MM.1S (cell line): ENCODE measurements at places on chromosomes 4 and X.
A peak's percentile ranks its signal among the peaks of the same experiment; 100 is the strongest.

DNA sequence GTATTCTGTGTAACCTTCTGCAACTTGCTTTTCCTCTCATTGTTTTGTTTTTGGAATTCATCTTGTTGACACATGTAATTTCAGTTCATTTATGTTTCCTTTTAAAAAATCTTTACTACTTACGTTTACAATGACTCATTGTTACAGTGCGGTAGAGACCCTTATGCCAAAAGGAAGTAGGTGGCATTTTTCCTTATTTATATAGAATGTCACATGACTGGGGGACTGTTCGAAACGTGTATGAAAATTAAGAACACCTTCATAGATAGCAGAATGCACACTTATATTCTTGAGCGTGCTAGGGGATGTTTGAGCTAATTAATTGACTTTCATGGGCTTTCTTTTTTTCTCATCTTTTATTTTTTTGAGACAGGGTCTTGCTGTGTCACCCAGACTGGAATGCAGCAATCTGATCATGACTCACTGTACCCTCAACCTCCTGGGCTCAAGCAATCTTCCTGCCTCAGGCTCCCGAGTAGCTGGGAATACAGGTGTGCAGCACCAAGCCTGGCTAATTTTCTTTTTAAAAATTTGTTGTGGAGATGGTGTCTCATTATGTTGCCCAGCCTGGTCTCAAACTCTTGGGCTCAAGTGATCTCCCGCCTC is 7.3 kb downstream of the REPS2 start:
- no peak for DNase-seq

- DNase-seq, result no peak
Observed at GRCh38 chrX:31209005-31209628, 137.3 kb upstream of the FTHL17 start.

DNA sequence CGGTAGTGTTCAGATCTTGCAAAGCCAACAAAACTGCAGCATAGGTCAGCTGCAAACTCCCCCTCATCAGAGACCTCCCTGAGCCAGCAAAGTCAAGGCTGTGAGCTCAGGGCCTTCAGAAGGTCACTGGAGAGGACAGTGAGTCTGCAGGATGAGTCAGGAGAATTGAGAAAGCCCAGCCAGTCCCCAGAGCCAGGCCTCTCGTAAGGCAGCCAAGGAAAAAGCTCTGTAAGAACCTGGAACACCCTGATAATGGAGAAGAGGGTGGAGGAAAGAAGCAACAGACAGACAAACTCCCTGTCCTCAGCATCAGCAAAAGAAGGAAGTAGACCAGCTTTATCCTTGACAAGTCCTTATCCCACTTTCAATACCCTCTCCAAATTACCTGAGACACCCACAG is 33.0 kb downstream of the GRIA3 start:
- no peak for DNase-seq

- DNase-seq, result no peak
Observed at GRCh38 chr4:104188301-104188700, 306.4 kb downstream of the CXXC4 start.

DNA sequence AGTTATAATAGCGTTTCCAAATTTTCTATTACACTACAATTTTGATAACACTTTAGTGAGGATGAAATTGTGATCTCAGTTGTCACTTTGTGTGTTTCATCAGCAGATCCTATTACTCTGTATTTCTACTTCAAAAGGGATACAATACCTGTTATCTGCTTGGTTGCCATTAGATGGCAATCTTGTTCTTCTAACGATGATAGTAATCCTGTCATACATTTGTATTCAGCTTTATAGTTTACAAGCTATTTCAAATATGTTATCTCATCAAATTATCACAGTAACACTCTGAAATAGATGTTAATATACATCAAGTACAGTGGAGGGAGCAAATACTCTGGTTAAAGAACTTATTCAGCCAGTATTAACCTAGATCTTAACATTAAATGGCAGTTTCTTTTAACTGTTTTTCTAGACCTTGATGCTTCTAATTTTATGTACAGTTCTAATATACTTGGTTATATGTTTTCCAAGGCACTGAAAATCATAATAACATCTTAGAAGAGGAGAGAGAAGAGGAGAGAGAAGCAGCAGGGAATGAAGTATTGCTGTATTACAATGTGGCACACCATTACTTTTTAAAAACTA is 292.0 kb downstream of the CCSER1 start:
- peak; percentile 43 for DNase-seq

DNA sequence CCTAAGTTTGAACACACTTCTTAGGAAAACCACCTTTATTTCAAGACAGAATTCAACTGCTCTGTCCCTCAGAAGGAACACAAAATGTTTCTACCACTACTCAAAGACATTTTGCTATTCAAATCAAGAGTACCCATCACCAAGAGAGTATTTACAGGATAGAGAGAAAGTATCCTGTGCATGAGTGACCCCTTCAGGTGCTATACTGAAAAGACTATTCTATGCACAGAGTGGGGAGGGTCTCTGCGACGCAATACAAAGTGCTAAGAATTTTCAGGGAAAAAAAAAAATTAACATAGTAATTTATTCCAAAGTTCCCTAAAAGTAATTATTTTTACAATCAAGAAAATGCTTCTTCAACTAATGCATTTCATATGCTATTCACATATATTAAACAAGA is 346.4 kb upstream of the FAM241A start:
- no peak for DNase-seq

DNA sequence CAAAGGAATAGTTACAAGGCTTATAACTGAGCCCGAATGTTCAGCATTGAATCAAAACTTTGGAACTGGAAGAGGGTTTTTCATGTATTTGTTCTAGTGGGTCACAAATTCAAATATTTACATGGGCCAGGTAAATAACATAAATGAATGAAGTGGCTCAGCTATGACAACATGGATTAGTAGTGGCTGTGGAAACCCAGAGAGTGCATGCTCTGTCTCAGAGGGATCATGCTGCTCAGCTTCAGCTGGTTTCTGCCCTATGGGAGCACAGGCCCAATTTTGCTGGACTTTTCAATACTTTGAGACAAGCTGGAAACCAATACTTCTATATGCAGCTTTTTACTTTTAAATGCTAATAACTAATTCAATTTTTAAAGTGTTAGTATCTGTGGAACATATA is 394.0 kb upstream of the TEX13C start:
- no peak for DNase-seq

DNA sequence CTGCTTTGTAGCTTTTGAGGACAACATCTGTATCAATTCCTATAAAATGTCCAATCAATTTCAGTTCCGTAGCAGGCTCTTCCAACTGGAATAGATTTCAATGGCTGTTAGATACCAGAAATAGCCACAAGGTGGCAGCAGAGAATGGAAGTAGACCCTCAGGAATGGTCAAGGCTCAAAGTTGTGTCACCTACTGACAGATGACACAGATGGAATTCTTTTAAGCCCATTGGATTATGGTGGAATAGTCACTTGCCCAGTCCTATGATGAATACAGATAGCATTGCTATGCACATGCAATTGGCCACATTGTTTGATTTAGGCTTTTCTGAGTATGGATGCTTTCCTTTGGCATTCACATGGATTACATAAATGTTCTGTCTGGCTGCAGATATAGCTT is 130.4 kb upstream of the RADX start:
- peak; percentile 59 for DNase-seq

DNA sequence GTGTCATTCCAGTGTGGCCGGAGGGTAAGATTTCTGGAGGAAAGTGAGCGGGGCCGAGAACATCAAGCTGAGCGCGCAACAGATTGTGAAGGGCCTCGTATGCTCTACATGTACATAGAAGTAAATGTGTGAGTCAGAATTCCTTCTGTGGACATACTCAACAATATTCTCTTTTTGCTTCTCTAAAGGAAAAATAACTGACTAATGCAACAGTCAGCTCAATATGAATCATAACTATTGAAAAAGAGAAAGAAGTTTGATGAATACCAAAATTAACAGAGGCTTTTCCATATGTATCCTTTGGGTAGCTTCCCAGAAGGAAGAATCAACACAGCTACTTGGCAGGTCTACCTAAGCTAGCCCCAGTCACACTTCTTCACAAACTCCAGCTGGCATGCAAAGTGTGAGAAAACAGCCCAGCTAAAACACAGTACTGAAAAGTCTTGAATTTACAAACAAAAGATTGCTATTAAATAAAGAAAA is 87.5 kb upstream of the ZFP42 start:
- no peak for DNase-seq

DNA sequence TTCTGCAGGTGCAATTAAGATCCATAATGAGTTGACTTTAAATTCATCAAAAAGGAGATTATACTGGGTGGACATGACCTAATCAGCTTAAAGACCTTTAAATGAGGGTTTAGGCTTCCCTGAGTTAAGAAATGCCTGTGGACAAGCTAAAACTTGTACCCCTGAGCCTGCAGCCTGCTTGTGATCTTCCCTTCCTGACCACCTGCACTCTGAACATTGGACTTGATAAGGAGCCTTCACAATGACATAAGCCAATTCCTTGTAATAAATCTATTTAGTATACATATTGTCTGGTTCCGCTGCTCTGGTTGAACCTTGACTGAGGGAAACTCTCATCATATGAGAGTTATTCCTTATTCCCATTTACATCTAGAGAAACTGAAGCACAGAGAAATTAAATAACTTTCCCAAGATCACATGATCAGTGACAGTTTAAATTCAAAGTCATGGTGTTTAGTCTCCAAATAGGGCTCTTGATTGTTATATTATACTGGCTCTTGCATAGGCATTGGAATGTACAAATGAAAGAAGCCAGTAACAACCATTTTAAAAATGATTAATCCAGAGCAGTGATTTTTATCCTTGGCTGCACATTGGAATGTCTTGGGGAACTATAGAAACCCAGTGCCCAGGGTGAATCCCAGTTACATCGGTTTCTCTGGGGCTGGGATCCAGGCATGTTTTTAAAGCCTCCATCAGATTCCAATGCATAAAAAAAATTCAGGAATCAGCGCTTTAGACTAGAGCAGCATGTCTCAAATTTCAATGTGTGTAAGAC is 136.1 kb downstream of the MSL3 start:
- no peak for DNase-seq

DNA sequence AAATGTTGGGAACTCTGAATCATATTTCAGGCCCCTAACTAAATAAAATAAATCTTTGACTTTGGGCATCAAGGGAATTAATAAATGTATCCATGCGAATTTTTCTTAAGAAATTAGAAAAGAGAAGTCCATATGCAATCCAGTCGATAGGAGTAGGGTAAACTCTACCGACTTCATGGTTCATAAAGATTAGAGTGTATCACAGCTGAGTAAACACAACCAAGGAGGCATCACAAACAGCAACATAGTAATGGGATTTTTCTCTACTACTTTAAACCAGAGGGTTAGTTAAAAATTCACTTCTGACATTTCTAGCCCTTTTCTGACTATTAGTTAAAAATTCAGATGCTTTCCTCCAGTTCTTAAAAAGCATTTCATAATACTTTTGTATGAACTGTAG is 19.9 kb downstream of the SEPTIN11 start:
- no peak for DNase-seq

- no peak for DNase-seq
Observed at GRCh38 chr4:173318240-173318639, 15.9 kb downstream of the HMGB2 start.

GRCh38 chr4:118279328-118279727 is 73.5 kb downstream of the PRSS12 start:
- no peak for DNase-seq

- no peak for DNase-seq
Observed at GRCh38 chr4:170272959-170273358, 183.2 kb upstream of the AADAT start.

DNA sequence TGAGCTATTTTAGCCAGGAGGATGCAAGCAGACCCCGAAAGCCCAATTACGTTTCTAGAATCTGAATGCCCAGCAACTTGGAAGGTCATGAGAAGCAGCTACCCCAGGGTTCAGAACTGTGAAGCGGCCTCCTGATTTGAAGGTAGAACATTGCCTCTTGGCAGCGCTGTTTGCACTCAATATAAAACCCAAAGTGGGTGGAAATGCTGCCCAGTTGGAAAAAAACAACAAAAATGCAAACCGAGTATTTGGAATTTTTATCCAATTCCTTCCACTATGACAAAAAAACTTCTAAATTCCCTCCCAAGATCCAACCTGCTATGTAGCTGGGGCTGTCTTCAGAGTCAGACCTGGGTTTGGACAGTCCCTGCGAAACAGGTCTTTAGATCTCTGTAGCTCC is 103.3 kb upstream of the RBPJ start:
- DNase-seq, result no peak

DNA sequence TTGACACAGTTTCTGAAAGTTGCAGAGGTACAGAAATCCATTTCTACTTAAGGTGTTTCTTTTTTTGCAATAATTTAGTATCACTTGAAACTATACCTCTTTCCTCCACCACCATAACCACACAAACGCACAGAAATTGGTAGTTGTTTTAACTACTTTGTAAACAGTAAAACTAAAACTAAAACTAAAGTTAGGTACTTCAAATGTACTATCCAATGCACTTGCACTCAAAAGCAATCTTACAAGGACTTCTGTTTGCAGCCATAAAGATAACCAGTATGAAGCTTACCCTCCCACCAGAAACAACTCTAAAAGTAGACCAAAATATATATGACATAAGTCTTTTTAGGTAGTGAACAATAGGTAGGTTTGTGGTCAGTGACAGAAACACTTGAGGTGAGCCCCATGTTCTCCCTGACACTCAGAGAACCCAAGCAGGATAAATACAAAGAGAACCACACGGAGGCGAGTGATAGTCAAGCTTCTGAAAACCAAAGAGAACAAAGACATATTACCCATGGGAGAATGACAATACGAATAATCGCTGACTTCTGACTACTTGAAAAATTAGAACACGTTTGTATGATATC is 72.2 kb upstream of the VBP1 start:
- peak; percentile 50 for DNase-seq

DNA sequence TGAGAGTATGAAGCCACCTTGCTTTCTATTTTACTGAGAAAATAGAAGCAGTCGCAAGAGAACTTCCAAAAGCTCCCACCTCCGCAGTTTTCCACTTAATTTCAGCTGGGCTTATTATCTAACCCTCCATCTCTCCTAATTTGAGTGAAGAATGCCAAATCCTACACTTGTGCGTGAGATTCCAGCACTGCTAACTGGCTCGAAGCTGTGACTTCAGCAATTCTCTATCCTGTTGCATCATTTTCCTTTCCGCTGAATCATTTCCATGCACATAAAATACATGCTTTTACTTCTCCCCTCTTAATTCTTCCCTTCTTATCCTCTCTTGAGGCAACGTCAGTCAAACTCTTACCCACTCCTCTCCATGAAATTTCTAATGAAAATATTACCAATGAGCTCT is 189.5 kb downstream of the GASK1B start:
- no peak for DNase-seq

- DNase-seq, result no peak
Observed at GRCh38 chrX:19795307-19795706, 92.1 kb downstream of the SH3KBP1 start.

GRCh38 chrX:153226344-153227185 is 47.5 kb downstream of the MAGEA1 start:
- DNase-seq, result no peak

- no peak for DNase-seq
Observed at GRCh38 chr4:102031406-102031805, 240.9 kb downstream of the BANK1 start.

GRCh38 chrX:73812256-73812655 is 249.3 kb downstream of the CHIC1 start:
- no peak for DNase-seq

- no peak for DNase-seq
Observed at GRCh38 chr4:144202081-144202480, 61.6 kb upstream of the GYPA start.
